ENCODE measurements at places on chromosomes 3 and 15.

- DNase-seq = no peak
Measured at GRCh38 chr15:62904041-62904910, 138.3 kb upstream of the TPM1 start.

- no peak for DNase-seq
Measured at GRCh38 chr3:58164906-58165821, 45.6 kb downstream of the DNASE1L3 start.

DNA sequence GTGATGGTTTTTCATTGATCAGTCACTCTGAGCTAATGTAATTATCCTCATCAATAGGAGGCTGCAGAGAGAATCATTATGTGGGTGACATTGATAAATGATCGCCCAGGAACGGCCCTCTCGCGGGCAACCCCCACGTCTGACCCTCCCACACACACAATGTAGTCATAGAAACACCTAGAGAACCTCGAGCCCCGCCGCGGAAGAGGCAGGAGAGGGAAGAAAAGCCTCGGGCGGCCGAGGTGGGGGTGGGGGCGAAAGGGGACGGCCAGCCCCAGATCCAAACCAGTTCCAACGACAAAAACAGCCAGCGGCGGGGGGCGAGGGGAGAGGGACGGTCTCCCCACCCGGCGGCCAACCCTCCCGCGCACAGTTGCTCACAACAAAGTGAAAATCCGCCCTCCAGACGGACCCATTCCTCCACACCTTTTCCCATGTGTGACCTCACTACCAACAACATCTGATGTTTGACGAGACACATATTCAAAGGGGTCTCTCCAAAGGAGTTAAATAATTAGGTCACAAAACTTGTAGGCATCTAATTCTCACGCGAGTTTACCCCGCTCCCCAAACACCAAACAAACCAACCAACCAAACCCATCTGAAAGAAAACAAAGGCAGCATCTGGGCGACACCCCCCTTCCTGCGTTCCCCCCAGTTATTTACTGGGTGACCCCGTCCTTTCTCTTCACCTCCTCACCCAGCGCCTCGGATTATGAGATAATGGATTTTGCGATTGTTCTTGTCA lies 213.0 kb downstream of the MEIS2 start:
- no peak for DNase-seq

DNA sequence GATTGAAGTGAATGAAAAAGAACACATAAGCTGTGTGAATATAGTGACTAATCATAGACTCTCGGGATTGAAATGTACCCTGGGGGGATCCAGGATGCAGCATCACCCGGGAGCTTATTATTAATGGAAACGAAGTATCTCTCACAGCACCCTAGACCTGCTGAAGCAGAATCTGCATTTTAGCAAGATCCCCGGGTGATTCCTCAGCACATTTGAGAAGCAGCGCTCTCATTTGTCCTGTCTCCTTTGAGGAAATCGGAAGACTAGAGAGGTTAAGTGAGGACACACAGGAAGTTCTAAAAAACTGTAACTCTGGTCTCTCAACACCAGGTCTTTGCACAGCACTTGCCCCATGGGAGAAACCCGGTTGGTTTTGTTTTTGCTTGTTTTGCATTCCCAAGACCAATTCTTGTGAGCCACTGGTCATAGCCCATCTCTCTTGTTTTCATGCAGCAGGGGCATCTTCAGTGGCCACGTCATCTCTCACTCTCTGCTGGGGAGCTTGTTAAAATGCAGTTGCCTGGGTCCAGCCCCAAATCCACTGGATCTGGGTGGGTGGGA lies 30.2 kb downstream of the ZNF710 start:
- peak; percentile 13 for DNase-seq

DNA sequence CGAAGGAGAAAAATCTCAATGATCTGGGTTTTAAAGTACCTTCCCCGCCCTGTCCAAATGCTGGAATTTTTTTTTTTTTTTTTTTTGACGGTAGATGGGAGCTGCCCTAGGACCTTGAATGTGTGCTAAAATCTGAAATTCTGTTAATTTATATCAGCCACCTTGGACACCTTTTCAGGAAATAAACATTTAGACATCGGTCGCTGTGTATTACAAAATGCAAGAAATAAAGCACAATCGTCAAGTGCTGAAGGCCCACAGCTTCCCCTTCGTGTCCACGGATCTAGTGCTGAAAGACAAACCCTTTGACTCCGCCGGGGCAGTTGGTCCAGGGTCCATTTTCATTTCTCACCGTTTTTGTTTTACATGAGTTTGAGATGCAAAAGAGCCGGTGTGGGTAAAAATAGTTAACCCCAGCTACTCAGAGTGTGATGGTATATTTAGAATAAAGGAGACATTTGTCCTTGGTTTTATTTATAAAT lies 90.2 kb upstream of the CHD2 start:
- no peak for DNase-seq

DNA sequence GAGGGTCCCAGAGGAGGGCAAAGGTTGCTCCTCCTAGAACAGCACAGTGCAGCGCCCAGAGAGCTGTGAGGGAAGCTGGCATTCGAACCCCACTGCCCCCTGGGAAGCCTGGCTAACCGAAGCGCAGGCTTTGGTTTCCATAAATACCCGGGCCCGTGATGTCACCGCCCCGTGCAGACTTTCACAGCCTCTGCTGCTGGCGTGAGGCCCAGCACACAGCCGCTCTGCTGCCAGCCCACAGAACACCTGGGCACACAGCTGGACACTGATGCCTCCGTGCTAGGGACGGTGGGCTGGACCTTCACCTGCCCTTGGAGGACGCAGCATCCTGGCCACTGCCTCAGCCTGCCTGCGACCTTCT lies 1.0 kb downstream of the IQSEC1 start:
- DNase-seq = peak; percentile 46

DNA sequence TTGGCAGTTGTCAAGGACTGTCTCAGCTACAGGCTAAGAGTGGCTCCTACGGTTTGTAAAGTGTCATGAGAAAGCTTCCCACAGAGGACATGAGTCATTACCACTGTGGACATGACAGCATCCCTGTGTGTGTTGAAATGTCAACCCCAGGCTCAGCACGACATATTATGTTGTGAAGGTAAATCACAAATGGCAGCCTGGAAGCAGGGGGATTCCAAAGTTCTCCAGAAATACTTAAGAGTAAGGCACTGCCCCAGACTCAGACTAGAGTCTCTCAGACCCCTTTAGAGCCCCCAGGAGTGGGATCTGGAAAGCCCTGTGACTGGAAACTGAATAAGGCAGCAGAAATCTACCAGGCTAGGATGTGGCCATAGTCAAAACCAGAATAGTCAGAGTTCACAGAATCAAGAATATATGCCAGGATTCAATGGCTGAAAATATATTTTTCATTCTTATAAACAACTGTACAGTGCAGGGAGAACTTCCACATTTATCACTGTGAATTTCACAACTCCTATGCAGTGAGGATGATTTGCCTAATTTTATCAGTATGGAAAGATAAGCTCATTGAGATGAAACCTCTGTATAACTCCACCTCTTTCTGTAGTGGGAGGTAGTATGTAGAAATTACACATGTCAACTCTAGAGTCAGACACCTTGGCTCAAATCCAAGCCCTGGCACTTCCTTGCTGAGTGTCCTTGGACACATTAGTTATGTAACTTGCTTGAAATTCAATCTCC lies 237.1 kb upstream of the CFAP20DC start:
- peak; percentile 53 for DNase-seq

- no peak for DNase-seq
Measured at GRCh38 chr15:92829875-92830274, 70.2 kb upstream of the CHD2 start.

- DNase-seq = peak; percentile 84
Measured at GRCh38 chr3:108477511-108478147, 32.8 kb downstream of the MYH15 start.

- DNase-seq = peak; percentile 77
Measured at GRCh38 chr3:97930018-97930417, 42.2 kb downstream of the RIOX2 start.

GRCh38 chr3:123816673-123817207 lies 67.4 kb downstream of the MYLK start:
- DNase-seq = no peak

DNA sequence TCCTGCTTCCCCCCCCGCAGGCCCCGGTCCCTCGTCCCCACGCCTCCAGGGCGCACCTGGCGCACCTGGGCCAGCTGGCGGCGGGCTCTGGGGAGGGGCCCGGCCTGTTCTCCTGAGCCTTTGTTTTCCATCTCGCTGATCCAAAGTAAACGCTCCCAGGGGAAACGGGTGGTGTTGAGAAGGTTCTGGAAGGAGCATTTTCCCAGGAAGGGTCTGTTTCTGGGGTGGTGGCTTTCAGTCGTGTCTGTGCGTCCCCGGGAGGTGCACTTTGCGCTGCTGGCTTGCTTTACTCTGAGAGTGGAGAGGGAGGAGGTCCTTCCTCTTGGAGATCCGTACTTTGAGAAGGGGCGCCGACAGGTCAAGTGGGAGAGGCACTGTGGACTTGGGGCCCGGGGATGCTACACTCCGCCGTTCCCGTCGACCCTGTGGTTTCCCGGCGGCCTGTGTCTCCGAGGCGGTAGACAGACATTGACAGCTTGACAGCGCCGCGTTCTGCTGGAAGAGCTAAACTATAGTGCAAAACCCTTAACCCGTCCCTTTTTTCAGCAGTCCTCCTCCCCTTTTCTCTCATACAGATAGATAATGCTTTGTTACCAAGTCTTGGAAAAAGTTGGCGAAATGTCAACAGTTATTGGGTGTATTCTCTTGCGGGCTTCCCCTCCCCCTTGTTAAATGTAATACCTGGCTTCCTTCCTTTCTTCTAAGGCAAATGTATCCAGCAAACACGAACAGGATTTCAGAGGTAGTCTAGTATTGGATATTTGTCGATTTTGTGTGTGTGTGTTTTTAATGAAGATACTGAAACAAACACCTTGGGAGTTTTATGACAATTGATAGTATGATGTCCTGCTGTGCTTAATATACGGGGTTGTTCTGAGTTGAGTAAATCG lies 6.5 kb downstream of the TPM1 start:
- DNase-seq = peak; percentile 90

- no peak for DNase-seq
Measured at GRCh38 chr3:157786211-157786610, 283.0 kb upstream of the VEPH1 start.

- DNase-seq = no peak
Measured at GRCh38 chr3:66376568-66376967, 124.3 kb downstream of the LRIG1 start.

GRCh38 chr3:53816425-53816824 lies 29.8 kb downstream of the CHDH start:
- no peak for DNase-seq

DNA sequence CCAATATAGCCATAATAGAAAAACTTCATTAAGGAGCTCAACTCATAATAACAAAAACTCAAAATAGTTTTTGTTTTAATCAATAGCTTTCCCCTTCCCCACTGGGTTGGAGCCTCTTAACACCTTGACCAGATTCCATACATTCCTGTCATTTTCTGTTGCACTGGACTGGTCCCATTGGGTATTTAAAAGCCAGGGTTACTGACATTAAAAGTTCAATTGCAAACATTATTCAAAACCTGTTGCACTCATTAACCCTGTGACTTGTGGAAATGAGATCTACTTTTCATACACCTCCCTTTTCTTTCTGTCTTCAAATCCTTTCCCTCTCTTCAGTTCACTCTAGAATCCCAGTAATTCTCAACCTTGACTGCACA lies 1.7 kb upstream of the HRG start:
- DNase-seq = no peak

All from NCI-H2171 treated with DMSO at 0.1 percent for 48 hours (cell line).